ENCODE measurements at places on chromosomes 2 and 18.

GRCh38 chr2:167953776-167954175, 293.6 kb downstream of the STK39 start:
- no peak for DNase-seq

GRCh38 chr2:136769871-136770270, 4.5 kb downstream of the THSD7B start:
- no peak for DNase-seq

DNA sequence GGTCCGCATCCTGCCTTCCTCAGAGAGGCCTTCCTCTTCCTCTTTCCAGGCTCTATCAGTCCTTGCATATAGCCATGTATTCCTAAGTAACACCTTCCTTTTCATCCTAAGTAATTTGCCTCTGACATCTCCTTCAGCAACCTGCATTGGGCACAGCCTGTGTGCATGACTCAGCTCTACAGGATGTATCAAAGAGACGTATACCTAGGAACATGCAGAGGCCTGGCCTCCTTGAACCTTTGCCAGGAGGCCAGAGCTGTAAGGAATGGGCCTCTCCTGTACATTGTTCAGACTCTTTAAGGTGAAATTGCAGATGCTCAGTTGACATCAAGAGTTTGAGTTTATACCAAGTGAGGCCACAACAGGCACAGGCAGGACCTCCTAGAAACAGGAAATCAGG, 76.0 kb upstream of the CELF4 start:
- no peak for DNase-seq

GRCh38 chr2:239165206-239165831, 235.5 kb downstream of the HDAC4 start:
- no peak for DNase-seq

DNA sequence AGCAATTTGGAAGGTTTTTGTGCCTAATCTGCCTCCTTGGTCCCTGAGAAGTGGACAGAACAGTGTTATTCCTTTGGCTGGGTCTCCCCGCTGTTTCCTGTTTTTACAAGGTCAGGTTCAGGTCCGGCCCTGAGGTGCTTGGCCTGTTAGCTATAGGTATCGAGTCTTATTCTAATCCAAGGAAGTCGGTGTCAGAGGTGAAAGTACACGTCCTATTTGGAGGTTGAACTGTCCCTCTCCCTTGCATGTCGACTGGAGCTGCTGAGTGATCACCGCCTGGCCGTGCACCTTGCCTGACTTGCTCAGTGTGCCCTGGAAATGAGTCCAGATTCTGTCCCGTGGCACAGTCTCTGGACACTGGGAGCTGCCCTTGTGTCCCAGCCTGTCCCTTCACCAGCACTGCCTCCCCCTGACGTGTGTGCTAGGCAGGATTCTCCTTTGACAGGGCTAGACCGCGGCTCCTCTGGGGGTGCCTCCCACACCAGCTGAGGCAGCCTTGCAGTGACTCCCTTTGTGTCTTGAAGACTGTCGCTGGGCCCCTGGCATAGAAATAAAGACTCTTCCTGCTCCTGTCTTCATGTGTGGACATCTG, 65.7 kb upstream of the RBM44 start:
- no peak for DNase-seq

- DNase-seq, result no peak
Observed at GRCh38 chr18:58045242-58046092, 1.4 kb downstream of the NEDD4L start.

Data from activated CD8-positive, alpha-beta memory T cell treated with anti-CD3 and anti-CD28 coated beads for 1 hour (primary cell).